ENCODE measurements at places on chromosomes 5 and 9. TPM values are rescaled to one million over a fixed set of nuclear protein-coding genes. Genes with fewer than 3 reads are reported as not detected.

The ADGRD2 gene
- not detected for total RNA-seq

The SPINK5 gene
- not detected for total RNA-seq

The RNF145 gene
- 56.0 TPM for total RNA-seq

The PCDHGA7 gene
- 2.3 TPM for total RNA-seq

The ZFAND5 gene
- 93.8 TPM for total RNA-seq

The GABRP gene
- total RNA-seq = not detected

The SPINK4 gene
- not detected for total RNA-seq

The RASEF gene
- not detected for total RNA-seq

The FCHO2 gene
- total RNA-seq = 6.5 TPM

The PCDHB2 gene
- not detected for total RNA-seq

The GABRA6 gene
- total RNA-seq = not detected

The TAS2R1 gene
- total RNA-seq = not detected

The CSNK1G3 gene
- total RNA-seq = 140 TPM

The PCDHGC3 gene
- 1.9 TPM for total RNA-seq

The PCDHA8 gene
- not detected for total RNA-seq

The PCDHA9 gene
- not detected for total RNA-seq

All from B cell (primary cell).